Ascending aorta (tissue), 2 donors: ENCODE measurements at places on chromosomes 1 and 21. TPM values are rescaled to one million over a fixed set of nuclear protein-coding genes. Genes with fewer than 3 reads are reported as not detected.

DNA sequence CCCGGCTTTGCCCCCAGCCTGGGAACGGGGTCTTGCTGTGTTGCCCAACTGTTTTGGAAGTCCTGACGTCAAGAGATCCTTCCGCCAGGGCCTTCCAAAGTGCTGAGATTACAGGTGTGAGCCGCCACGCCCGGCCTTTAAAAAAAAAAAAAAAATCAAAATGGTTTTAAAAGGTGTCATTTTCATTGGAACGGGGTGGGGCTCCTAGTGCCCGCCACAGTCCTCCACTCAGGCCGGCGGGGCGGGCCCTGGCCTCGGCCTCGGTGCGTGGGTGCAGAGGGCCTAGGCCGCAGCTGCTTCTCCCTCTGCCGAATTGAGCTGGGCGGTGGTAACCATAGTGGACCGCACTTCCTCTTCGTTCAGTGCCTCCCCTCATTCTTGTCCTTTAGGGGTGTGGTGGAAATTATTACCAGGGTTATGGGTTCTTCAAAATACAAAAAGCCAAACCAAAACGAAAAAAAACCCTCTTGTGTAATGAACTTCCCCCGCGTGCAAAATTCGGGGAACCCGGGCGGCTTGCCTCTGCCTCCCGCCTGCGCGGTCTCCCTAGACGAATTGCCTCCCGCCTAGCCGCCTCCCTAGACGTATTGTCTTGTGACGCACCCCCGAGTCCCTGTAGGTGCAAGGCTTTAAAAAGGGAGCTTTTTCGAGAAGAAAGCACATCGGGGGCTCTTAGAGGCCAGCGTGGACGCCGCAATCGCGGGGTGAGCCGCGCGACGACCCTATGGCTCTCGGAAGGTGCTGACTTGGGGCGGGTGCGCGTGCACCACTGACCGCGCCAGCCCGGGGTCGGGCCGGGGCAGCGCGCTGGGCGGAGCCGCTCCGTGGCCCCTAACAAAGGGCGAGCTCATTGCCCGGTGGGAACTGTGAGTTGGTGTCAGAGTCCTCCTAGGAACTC, 10.5 kb upstream of the SPEN start:
- DNase-seq, result no peak

DNA sequence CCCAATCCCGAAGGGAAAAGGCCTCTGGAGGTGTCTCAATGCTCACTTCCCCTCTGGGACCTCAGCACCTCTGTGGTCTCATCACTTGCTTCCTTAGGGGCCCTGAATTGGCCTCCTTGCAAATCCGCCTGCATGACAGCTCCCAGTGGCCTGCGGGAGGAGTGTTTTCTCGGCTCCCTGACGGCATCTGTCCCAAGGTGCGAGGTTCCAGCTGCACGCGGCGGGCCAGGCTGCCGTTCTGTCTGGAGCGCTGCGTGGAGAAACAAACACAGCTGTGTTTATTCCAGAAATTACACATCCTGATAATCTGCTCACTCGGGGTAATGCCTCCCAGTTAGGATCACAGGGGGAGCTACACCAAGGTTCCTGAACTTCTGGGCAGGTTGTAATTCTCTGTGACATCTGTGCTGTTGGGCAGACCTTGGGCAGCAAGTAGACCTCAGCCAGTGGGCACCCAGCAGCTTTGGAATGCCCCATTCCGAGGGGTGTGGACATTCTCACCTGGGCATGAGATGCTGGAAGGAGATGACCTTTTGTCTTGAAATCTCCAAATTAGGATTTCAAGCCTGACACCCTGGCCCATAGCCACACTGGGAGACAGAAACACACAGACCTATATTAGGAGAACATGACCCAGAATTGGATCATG, 18.2 kb downstream of the EPHB2 start:
- no peak for DNase-seq

- DNase-seq, result no peak
Observed at GRCh38 chr1:203906932-203907331, 45.5 kb downstream of the SNRPE start.

The HIVEP3 gene
- 0.32 TPM for total RNA-seq

The SLC39A1 gene
- total RNA-seq, result 86.3 TPM

- no peak for DNase-seq
Observed at GRCh38 chr1:51840743-51841461, 37.6 kb downstream of the NRDC start.

DNA sequence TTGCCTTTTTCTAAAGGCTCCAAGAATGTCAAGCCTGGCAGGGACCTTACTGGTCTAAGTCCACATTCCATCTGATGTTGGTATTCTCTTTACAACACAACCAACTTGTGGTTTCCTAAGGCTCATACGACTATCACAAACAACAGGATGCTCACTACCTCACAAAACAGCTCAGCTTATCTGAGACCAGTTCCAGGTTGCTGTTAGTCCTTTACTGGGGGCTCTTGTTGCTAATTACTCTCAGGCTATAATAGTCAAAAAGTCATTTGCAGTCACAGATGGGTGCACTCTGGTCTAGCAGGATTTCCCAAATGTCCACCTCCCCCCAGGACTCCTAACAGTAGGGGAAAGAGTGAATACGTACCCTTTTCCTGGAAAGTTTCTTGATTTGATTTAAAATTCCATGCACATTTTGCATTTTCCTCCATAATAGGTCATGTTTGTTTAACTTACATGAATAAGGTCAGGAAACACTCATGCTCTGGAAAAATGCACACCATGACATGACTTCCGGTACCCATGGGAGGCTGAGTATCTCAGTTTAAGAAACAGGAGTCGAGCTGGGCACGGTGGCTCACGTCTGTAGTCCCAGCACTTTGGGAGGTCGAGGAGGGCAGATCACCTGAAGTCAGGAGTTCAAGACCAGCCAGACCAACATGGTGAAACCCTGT, 16.0 kb downstream of the LCK start:
- DNase-seq, result no peak

The UTS2 gene
- not detected for total RNA-seq

GRCh38 chr1:170803711-170804110, 131.6 kb upstream of the MROH9 start:
- no peak for DNase-seq

The CAPZB gene
- 102 TPM for total RNA-seq

DNA sequence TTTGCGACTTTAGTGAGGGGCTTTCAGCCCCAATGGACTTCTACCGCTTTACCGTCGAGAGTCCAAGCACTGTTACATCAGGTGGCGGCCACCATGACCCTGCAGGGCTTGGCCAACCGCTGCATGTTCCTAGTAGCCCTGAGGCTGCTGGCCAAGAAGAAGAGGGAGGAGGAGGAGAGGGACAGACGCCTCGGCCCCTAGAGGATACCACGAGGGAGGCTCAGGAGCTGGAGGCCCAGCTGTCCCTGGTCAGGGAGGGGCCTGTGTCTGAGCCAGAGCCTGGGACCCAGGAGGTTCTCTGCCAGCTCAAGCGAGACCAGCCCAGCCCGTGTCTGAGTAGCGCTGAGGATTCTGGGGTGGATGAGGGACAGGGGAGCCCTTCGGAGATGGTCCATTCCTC, 8.6 kb upstream of the SLC25A34 start:
- no peak for DNase-seq

The KRTAP19-3 gene
- total RNA-seq, result not detected

GRCh38 chr1:1082776-1083415, 8.8 kb upstream of the RNF223 start:
- peak; percentile 59 for DNase-seq

DNA sequence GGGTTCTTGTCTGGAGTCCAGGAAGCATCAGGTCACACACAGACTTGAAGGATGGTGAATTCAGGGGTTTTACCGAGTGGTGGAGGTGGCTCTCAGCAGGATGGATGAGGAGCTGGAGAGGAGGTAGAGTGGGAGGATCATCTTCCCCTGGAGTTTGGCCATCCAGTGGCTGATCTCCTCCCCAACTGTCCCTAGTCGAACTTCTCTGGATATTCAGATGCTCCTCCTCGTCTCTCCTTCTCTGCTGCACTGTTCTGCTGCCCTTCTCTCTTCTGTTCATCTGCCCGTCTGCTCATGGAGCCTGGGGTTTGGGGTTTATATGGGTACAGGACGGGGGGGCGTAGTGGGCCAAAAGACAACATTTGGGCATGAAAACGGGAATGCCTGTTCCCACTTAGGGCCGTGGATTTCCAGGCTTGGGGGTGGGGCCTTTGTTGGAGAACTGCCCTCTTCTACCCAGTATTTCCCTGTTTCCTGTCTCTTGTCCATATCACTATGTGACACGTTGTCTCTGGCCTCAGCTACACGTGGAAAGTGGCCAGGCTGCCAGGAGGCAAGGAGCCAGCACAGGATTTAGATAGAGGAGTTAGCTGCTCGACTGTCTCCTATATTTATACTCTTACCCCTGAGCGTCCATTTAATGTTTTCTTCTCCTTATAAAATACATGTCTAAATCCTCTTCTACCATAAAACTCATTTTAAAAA, 76.7 kb downstream of the SIPA1L2 start:
- peak; percentile 60 for DNase-seq
